ENCODE measurements at places on chromosomes 2 and 18. TPM values are rescaled to one million over a fixed set of nuclear protein-coding genes. Genes with fewer than 3 reads are reported as not detected.

GRCh38 chr2:44388877-44389276 lies 27.1 kb downstream of the CAMKMT start:
- no peak for DNase-seq

- no peak for DNase-seq
Observed at GRCh38 chr2:148899638-148900318, 24.8 kb downstream of the KIF5C start.

DNA sequence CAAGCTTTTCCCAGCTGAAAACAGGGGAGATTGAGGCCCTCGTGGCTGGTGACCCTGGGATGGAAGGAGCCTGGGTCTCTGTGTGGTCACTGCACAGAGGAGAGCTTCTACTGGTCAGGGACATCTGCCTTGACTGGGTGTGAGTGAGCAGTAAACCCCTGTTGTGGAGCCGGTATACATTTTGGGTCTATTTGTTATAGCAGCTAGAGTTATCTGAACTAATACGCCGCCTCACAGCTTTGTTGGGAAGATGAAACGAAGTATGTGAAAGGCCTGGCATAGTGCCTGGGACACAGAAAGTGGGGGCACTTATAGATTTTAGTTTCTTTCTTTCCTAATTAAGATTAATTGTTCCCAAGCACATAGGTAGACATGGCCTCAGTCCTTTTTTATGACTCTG lies 72.2 kb upstream of the HPCAL1 start:
- no peak for DNase-seq

GRCh38 chr2:183532514-183532913 lies 408.3 kb downstream of the NUP35 start:
- DNase-seq: no peak

DNA sequence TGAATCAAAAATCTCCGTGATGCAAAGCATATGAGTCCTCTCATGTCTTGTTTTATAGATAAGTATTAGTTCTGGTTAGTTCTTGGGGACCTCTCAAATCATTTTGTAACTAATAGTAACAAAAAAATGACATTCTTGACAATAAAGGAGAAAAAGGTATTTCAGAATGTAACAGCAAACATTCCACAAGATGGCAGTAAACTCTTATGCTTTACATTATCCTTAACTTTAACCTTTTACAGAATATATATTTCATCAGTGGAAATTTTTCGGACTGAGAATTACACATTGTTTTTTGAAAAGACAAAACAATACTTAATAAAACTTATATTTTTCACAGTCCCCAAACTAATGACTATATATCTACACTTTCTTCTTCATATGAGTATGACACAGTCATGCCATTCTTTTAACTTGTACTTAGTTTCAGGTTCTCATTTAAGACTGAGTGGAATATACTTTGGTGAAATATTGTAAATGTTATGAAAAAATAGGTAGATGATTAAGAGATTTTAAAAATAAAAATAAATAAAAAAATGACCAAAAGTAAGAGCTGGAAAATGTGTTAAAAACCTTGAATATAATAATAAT lies 142.9 kb upstream of the NXPH2 start:
- peak; percentile 27 for DNase-seq

Gene DRC1
- total RNA-seq: not detected

- peak; percentile 81 for DNase-seq
Observed at GRCh38 chr2:101759162-101759561, 61.7 kb downstream of the MAP4K4 start.
